ENCODE measurements at places on chromosomes 6 and 20.

- no peak for DNase-seq
Measured at GRCh38 chr6:135372758-135373157, 124.8 kb downstream of the AHI1 start.

DNA sequence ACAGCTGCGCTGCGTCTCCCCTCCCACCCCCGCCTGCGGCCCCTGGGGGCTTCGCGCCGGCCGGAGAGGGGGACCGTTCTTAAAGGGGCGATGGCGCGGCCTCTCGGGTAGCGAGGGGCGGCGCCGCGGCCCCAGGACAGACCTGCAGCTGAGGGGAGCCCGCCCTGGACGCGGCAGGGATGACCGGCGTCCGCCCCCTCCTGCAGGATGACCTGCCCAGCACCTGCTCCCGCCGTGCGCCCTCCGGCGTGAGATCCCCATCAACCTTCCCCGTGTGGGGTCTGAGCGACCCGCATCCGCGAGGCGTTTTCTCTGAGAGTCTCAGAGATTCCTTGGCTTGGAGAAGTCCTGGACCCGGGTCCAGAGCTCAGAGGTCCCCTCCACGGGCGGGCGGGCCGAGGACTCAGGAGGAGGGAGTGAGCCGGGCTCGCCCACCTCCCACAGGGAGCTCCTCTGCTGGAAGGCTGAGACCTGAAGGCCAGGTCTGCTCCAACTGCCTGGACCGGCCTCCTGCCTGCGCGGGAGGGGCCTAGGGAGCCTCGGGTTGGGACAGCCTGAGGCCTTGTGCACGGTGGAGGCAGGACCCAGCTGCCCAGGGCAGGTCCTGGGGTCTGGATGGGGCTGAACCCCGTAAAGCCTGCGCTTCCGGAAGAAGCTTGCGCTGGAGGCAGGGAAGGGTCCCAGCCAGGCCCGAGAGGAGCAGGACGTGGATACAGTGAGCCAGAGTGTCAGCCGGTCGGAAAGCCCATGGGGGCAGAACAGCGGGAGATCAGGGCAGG is 532 bp upstream of the NKAIN4 start:
- no peak for DNase-seq

DNA sequence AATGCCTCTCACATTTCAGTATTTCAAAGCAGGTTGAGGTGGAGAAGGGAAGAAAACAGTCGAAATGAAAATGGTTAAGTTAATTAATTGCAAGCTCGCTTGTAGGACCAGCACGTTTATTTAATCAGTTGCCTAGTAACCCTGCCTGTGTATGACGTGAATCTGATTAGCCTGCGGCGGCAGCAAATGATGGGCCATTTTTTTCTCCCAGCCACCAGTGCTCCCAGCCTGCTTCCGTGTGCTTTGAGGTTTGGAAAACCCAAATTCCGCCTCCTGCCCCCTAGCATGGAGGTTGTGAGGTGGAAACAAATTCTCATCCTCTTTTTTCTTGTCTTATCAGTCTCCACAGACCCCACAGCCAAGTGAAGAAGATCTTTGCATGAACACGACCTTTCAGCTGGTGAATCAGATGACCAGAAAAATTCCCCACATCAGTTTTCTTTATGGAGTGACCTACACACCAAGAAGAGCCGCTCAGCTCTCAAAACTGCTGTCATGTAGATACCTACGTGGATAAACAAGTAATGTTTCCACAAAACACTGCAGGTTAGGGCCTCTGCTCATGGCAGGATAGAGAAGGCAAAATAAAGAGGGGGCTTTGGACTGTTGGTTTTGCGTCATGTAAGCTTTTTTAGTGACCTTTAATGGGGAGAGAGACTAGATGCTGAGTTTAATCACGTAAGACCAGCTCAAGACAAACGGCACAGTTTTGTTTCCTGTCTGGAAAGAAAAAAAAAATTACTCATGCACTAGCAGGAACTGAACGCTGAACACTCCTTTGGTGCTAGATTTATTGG is 572.9 kb upstream of the NOX3 start:
- DNase-seq = no peak

DNA sequence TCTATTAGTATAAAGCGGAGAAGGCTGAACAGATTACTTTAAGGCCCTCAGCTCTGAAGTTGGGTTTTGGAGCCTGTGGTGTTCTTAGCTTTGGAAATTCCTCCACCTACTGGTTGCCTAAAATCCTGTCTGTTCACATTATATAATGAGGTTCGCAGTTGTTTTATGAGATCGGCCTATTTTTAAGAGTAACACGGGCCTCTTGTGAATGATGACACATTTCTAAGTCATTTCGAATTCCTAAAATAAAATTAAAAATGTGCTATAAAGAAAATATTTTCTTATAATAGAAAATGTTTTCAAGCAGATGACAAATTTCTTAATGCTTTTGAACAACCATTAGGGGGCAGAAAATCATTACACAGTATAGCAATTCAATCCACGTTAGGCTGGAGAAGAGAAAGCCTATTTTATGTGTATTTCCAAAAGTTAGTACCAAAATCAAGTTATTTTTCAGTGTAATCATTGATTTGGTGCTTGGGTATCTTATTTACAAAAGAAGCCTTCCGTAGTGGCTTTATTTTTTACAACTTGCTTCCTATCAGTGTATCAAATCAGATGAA is 15.8 kb upstream of the FAM8A1 start:
- DNase-seq = no peak

GRCh38 chr20:6665621-6666355 is 101.7 kb upstream of the BMP2 start:
- DNase-seq = no peak
